ENCODE measurements at places on chromosomes 5 and 9.

- no peak for DNase-seq
Measured at GRCh38 chr5:54523534-54523933, 6.0 kb downstream of the SNX18 start.

DNA sequence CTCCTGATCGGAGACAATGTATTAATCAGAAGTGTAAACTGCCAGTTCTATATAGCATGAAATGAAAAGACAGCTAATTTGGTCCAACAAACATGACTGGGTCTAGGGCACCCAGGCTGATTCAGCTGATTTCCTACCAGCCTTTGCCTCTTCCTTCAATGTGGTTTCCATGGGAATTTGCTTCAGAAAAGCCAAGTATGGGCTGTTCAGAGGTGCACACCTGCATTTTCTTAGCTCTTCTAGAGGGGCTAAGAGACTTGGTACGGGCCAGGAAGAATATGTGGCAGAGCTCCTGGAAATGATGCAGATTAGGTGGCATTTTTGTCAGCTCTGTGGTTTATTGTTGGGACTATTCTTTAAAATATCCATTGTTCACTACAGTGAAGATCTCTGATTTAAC lies 22.4 kb downstream of the IL7R start:
- no peak for DNase-seq

DNA sequence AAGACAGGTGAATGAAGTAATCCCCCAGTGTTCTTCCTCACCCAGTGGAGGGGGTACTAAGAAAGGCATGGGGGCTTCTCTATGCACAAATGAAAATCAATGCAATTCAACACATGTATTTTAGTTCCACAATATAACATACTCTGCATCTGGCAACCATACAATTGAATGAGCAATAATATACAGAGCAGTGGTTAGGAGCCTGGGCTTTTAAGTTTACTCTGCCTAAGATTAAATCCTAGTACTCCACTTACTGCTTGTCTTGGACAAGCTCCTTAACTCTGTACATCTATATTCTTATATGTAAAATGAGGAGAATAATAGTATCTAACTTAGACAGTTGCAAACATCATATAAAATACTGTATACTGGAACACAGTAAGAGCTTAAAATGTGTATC lies 195.4 kb upstream of the TRIM32 start:
- no peak for DNase-seq

DNA sequence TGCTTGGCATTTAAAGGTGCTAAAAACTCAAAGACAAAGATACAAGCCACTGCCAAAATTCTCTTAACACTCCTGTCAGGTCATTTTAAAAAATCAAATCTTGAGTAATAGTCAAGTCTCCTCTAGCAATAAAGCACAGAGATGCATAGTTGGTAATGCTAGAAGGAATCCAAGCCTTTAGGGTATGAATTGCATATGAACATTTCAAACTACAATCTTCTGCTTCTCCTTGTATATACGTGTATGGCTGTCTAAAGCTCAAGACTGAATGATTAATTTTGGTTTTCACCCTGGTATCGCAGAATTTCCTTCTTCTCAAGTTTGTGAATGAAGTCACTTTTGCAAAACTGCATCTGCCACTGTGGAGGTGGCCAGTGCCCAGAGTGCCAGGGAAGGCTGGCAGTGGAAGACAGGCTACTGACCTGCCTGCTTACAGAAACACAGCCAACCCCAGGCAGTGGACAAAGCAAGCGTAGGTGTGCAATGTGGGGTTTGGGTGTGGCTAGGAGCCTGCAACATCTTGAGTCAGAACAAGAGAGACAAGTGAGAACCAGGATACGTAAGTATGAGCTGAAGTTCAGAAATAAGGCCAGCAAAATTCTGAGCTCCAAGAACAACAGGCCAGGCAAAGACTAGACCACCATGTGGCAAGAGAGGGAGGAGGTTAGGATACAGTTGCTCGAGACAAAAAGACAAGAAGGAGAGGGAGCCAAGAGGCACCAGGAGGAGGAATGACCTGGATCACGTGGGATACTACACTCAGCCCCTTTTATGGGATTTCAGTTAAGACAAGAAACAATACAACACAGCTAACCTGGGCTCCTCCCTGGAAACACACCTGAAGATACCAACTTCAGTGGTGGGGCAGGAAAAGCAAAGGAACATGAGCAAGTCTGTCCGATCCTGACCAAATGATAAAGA lies 22.6 kb downstream of the MYO10 start:
- no peak for DNase-seq

DNA sequence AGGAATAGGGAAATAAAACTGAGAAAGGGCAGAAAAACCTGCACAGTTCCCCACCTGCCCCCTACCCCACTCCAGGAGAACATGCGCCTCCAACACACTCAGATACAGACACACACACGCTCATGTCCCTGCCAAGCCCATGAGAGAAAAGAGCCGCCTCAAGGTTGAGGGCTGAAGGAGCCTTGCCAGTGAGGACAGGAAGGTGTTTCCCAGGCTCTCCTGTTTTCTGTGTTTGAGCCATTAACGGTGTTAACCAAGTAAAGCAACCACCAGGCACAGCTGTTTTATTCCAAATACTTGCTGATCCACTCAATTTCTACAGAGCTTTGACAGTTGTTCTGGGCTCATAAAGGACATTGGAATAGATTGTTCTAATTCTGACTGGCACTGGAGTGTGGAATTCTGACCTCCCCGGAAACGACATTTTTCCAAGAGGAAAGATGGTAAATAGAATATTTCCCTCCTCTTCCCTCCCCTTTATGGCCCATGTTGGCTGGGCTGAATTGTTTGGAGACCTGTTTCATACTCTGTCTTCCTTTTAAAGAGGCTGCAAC lies 238.0 kb downstream of the DMAC1 start:
- no peak for DNase-seq

DNA sequence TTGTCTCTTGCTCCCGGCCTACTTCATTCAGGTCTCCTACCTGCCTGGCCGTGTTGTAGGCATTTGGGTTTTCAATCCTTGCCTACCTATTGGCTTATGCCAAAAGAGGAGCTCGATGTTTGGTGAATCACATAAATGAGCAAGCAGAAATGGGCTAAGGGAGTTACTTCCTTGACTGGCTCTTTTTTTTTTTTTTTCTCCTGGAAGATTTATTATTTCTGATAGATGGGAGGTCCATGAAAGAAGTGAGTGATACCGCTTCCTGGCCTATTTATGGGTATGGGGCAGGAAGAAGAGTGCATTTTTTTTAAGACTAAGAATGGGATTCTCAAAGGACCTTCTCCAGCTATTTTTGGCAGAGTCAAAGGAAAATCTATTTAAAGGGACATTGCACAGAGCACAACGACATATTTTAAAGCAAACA lies 294.1 kb downstream of the ARHGAP26 start:
- no peak for DNase-seq
